Mesothelial cell of epicardium (in vitro differentiated cells): ENCODE measurements at places on chromosomes 2 and 18. TPM values are rescaled to one million over a fixed set of nuclear protein-coding genes. Genes with fewer than 3 reads are reported as not detected.

DNA sequence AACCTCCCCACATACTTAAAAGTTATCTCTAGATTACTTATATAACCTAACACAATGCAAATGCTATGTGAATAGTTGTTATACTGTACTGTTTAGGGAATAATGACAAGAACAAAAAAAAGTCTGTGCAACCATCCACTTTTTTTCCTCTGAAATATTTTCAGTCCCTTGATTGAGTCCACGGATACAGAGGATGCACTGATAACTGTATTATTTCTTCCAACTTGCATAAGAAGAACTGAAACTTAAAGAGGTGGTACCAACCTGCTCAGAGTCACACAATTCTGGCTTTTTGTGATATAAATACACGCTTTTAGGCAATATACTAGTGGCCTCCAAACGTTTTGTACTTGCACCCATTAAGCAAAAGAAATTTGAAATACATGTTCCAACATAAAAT, 1.4 kb downstream of the SMC6 start:
- peak overlapping the region; percentile 97 for H3K4me3 ChIP-seq
- peak overlapping the region; percentile 76 for H3K27ac ChIP-seq
- no peaks in the 10 kb centered on the region for H3K36me3 ChIP-seq

Gene OR6B2
- not detected in 3 replicates for total RNA-seq

Gene SOWAHC
- 15.9 to 16.8 TPM (median 16.0 TPM) in 3 replicates for total RNA-seq

GRCh38 chr2:107740300-107740699, 86.4 kb upstream of the RGPD4 start:
- DNase-seq = no peak
- H3K4me1 ChIP-seq = peaks cover 5% of the 10 kb centered on the region
- H3K36me3 ChIP-seq = no peaks in the 10 kb centered on the region
- H3K27ac ChIP-seq = no peak overlapping the region

GRCh38 chr2:184199274-184199673, 399.1 kb upstream of the ZNF804A start:
- H3K27ac ChIP-seq = no peak overlapping the region
- no peaks in the 10 kb centered on the region for H3K27me3 ChIP-seq
- no peaks in the 10 kb centered on the region for H3K4me1 ChIP-seq
- no peaks in the 10 kb centered on the region for H3K36me3 ChIP-seq

DNA sequence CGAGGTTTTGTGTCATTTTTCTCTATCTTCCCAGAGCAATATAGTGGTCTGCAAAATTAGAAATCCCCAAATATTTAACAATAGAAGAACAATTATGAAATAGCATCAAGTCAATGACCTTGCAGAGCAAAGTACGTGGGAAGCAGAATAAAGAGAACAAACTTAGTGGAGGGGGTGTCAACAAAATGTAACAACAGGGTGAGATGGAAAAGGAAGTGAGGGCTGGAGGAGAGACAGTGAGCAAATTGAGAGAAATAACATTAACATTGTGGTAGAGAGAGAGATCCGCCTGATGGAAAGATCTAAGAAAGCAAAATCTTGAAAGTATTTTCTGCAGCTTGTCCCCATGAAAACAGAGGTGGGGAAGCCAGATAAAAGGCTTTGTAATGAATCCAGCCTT, 23.4 kb downstream of the ARHGAP15 start:
- peaks cover 27% of the 10 kb centered on the region for H3K27me3 ChIP-seq
- no peak overlapping the region for H3K4me3 ChIP-seq
- DNase-seq = no peak
- no peaks in the 10 kb centered on the region for H3K36me3 ChIP-seq

Gene AOX1
- 1.6 to 2.4 TPM (median 2.2 TPM) in 3 replicates for total RNA-seq

Gene TMX3
- 45.0 to 51.3 TPM (median 51.1 TPM) in 3 replicates for total RNA-seq

DNA sequence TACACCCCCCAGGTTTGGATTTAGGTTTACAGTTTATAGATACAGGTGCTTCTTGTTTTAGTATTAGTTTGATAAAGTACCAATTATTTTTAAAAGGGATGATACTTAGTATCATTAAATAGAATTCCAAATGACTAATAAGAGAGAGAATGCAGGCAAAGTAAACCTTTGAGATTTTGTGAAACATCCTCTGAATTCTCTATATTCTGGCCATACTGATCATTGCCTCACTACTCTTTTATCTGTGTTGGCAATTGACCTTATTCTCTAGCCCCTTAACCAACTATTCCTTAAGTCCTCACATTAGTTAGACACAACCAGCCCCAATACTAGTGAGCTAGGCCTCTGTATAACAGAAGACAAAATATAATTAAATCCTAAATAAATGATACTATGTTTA, 125.4 kb downstream of the COMMD1 start:
- peaks cover 43% of the 10 kb centered on the region for H3K4me1 ChIP-seq
- H3K27me3 ChIP-seq = no peaks in the 10 kb centered on the region
- no peak overlapping the region for H3K4me3 ChIP-seq
- H3K27ac ChIP-seq = peak overlapping the region; percentile 92

DNA sequence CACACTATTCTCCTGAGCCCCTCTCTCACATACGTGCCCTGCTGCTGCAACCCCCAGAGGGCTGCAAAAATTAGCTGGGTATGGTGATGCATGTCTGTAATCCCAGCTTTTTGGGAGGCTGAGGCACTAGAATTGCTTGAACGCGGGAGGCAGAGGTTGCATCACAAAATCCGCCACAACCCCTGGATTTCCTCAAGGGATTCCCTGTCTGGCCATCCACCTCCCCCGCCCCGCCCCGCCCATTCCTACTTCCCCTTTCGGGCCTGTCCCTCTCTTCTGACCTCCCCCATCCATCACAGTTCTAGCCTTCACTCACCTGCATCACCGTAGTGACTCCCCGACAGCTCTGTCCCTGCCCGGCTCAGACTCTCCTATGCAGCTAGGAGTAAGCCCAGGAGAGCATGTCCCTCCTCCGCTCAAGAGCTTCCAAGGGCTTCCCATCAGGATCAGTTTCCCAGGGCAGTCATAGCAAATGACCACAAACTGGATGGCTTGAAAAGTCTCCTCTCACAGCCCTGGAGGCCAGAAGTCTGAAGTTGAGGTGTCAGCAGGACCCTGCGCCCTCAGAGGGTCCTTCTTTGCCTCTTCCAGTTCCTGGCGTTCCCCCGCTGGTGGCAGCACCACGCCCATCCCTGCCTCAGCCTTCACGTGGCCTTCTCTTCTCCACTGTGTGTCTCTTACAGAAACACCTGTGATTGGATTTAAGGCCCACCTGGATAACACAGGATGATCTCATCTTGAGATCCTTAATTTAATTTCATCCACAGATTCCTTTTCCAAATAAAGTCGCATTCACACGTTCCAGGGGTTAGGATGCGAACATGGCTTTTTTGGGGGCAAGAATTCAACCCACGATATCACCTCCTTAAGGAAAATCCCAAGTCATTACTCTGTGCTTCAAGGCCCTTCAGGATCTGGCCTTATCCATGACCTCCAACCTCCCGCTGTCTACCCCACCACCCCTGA, 58.5 kb downstream of the HS1BP3 start:
- no peak overlapping the region for H3K27ac ChIP-seq
- no peak overlapping the region for H3K4me3 ChIP-seq
- peaks cover 2% of the 10 kb centered on the region for H3K4me1 ChIP-seq
- no peaks in the 10 kb centered on the region for H3K36me3 ChIP-seq

- no peak overlapping the region for H3K4me3 ChIP-seq
- peaks cover 15% of the 10 kb centered on the region for H3K4me1 ChIP-seq
- H3K27me3 ChIP-seq = no peaks in the 10 kb centered on the region
- DNase-seq = no peak
These were observed 46.3 kb downstream of the MTCL1 start for GRCh38 chr18:8751692-8752091.

DNA sequence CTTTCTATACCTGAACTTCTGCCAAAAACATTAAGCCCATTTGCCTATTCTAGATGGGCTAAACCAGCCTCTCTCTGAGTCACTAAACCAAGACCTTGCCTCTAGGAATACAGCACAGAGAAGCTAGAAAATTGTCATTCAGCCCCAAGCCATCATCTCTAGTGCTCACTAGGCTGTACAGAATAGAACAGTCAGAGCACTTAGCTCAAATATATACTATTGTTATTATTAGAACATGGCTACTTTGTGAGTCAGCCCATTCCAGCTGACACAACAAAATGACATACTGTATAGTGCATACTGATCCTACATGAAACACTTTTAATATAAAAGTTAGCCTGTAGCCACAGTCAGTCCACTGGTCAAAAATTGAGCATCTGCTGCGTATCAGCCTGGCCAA, 418.8 kb downstream of the NRXN1 start:
- no peak for DNase-seq
- no peak overlapping the region for H3K27ac ChIP-seq
- H3K4me3 ChIP-seq = no peak overlapping the region
- H3K4me1 ChIP-seq = peaks cover 20% of the 10 kb centered on the region
- H3K27me3 ChIP-seq = no peaks in the 10 kb centered on the region

GRCh38 chr2:222290736-222291484, 7.9 kb downstream of the PAX3 start:
- peak overlapping the region; percentile 50 for H3K4me3 ChIP-seq
- H3K27ac ChIP-seq = no peak overlapping the region
- H3K27me3 ChIP-seq = peaks cover 99% of the 10 kb centered on the region
- peaks cover 10% of the 10 kb centered on the region for H3K4me1 ChIP-seq
- no peak for DNase-seq
- no peaks in the 10 kb centered on the region for H3K36me3 ChIP-seq

DNA sequence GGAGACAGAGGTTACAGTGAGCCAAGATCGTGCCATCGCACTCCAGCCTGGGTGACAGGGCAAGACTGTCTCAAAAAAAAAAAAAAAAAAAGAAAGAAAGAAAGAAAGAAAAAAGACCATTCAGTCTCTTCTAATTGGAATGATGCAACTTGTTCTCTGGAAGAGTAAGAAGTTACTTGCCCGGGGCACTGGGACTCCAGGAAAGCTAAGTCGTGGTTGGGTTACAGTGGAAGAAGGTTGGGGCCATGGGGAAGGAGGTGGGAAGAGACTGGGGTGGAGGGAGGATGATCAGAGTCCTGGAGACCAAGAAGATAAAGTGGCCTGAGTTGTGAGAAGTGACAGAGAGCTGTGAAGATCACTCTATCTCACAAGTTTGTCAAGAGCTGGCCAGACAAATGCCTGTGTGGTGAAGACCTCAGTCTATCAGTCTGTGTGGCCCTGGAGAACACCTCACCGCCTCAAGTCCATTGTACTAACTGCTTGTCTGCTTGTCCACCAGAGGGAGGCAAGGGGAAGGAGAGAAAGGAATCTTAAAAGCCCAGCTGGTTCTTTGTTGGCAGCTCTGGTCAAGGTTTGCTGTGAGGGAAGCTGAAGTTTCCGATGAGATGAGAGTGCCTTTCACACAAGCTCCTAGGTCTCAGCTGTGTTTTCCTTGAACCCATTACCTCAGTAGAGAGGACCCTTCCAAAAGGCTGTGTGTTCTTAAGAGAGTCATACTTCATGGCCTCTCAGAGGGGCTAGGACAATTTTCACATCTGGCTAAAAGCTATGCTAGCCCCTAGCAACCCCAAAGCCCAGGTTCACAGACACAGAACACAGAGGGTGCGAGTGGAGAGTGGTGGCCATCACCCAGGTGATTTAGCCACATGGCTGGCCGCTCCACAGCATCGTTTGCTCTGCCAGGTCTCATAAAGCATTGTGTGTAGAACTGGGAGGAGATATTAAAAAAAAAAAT, 72.0 kb upstream of the TMEM178A start:
- no peaks in the 10 kb centered on the region for H3K36me3 ChIP-seq
- H3K27ac ChIP-seq = no peak overlapping the region
- H3K4me1 ChIP-seq = no peaks in the 10 kb centered on the region
- DNase-seq = no peak
- H3K27me3 ChIP-seq = no peaks in the 10 kb centered on the region
- no peak overlapping the region for H3K4me3 ChIP-seq

- no peak overlapping the region for H3K4me3 ChIP-seq
- H3K27ac ChIP-seq = no peak overlapping the region
- H3K27me3 ChIP-seq = peaks cover 7% of the 10 kb centered on the region
- peaks cover 36% of the 10 kb centered on the region for H3K4me1 ChIP-seq
- DNase-seq = no peak
- no peaks in the 10 kb centered on the region for H3K36me3 ChIP-seq
These were observed 90.9 kb upstream of the SMAD2 start for GRCh38 chr18:48021273-48021914.

- H3K27ac ChIP-seq = no peak overlapping the region
- DNase-seq = no peak
- H3K36me3 ChIP-seq = no peaks in the 10 kb centered on the region
These were observed 216.4 kb downstream of the SPP2 start for GRCh38 chr2:234266952-234267351.

DNA sequence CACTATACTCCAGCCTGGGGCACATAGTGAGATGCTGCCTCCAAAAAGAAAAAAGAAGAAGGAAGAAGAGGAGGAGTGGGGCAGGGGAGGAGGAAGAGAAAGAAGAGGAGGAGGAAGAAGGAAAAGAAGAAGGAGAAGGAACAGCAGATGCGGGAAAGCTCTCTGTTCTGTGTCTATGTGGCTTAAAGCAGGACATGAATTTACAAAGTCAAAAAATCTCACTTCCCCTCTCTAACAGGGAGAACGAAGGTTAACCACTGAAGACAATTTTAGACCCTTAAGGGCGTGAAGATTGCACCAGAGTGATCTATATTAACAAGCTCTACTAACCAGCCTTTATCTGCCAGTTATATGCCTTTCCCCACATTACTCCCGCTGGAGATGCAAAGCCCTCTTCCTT, 258.9 kb downstream of the METTL4 start:
- peaks cover 5% of the 10 kb centered on the region for H3K4me1 ChIP-seq
- no peak for DNase-seq
- H3K27ac ChIP-seq = no peak overlapping the region
- no peak overlapping the region for H3K4me3 ChIP-seq

DNA sequence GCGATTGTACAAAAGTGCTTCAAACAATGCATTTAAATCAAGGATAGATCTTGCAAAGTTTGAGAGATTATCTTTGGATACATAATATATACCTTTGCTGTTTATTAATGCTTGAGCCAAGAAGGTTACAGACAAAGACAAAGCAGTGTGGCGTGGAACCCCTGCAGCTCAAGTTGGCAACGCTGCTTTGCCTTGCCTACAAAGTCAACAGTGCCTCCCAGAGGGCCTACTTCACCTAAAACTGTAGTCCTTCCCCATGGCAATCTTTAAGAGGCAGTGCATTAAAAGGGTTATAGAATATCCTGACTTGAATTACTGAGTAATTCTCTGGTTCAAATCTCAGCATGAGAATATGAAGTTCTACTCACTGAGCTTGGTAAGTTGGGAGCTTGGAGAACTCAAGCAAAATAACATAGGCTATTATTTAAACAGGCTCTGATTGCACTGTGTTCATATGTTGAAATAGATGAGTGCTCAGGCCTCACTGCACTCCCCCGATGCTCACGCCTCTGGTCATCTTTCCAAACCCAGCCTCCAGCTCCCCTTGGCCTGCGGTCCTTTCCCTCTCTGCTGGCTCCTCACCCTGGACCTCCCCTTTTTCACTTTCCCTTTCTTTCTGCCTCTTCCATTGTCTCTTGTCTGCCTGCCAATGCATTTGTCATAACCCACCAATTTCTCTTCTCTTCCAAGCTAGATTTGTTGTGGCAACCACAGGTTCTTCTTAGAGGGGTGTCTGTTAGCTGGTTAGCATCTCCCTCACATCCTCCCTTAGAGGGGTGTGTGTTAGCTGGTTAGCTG, 96.5 kb downstream of the MYT1L start:
- no peaks in the 10 kb centered on the region for H3K36me3 ChIP-seq
- H3K4me1 ChIP-seq = no peaks in the 10 kb centered on the region
- H3K27ac ChIP-seq = no peak overlapping the region
- no peak overlapping the region for H3K4me3 ChIP-seq
- no peaks in the 10 kb centered on the region for H3K27me3 ChIP-seq
- DNase-seq = no peak

GRCh38 chr18:45165871-45166270, 449.4 kb upstream of the SLC14A2 start:
- H3K4me3 ChIP-seq = no peak overlapping the region
- H3K27ac ChIP-seq = no peak overlapping the region
- no peaks in the 10 kb centered on the region for H3K27me3 ChIP-seq
- DNase-seq = no peak
- H3K36me3 ChIP-seq = no peaks in the 10 kb centered on the region
- H3K4me1 ChIP-seq = no peaks in the 10 kb centered on the region
